ENCODE measurements at places on chromosomes 6 and 20.

GRCh38 chr6:11350294-11350693 is 117.8 kb upstream of the NEDD9 start:
- peak; percentile 26 for DNase-seq

- DNase-seq, result no peak
These were observed 64.3 kb downstream of the FAM83B start for GRCh38 chr6:54910921-54911320.

DNA sequence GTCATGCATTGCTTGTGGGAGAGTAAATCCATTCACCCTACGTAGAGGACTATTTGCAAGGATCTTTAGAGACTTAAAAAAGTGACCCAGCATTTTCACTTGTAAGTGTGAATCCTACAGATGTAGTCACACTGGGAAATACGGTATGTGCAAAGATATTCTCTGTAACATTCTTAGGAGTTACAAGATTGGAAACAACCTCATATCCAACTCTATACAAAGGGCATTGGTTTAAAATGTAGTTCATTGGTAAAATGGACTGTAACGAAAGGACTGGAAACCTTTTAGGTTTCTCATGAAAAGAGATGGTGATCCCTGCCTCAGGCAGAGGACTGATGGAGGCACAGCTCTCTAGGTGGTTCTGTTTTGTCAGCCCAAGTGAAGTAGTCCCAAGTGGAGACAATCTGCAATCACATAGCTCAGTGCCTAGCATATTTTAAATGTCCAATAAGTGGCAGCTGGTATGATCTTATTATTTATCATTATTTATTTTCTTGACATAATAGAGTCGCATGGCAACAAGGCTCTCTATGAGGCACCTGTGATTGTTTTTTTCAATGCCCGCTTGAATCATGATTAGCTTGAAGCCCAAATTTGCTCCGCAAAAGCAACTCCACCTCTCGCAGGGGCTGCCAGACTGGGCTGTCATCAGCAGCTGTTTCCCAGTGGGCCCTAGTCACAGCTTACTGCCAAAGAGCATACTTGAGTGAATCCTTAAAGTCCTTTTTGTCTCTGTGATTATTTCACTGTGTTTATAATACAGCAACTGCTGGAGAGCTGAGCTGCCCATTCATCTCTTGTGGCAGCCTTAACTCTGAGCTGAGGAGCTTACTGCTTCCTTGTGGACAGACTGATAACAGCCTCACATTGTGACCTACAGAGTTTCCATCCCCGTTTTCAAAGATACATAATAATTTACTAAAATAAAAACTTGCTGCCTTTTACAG is 19.8 kb upstream of the ENPP1 start:
- peak; percentile 92 for DNase-seq

- peak; percentile 62 for DNase-seq
These were observed 101.5 kb upstream of the ISM1 start for GRCh38 chr20:13119583-13119982.

- no peak for DNase-seq
These were observed 102.9 kb downstream of the HIVEP1 start for GRCh38 chr6:12115001-12115400.

GRCh38 chr20:50536333-50536732 is 26.1 kb downstream of the PTPN1 start:
- no peak for DNase-seq

DNA sequence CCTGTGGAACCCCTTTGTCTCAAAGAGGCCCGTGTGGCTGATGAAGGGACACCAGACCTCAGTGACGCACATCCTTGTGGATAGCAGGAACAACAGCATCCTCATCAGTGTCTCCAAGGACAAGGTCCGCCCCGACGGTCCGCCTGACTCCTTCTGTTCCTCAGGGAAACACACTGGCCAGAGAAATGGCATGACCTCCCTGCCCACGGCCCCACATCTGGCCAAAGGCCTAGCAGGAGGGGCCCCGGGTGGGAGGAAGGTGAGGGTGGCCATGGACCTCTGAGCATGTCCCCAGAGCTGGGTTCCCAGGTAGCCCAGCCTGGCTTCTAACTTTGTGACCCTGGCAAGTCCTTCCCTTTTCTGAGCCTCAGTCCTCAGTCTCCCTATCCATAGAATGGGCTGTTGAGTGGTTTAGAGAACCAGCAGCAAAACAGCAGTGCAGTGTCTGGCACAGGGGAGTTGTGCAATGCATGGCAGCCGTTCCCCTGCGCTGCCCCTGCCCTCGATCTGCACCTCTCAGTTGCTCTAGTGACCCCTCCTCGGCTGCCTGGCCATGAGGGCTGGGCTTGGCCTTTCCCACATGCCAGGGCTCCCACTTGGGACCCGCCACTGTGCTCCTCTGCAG is 48.3 kb downstream of the EFCAB8 start:
- no peak for DNase-seq

- no peak for DNase-seq
These were observed 334.8 kb downstream of the EPM2A start for GRCh38 chr6:145400508-145400907.
